ENCODE measurements at places on chromosomes 3 and 15. TPM values are rescaled to one million over a fixed set of nuclear protein-coding genes. Genes with fewer than 3 reads are reported as not detected.

NOX5 gene
- under 0.01 TPM for total RNA-seq

HYAL1 gene
- total RNA-seq = 7.1 TPM

LINGO1 gene
- 0.04 TPM for total RNA-seq

PLSCR2 gene
- not detected for total RNA-seq

ROBO1 gene
- total RNA-seq = 16.8 TPM

TMEM266 gene
- not detected for total RNA-seq

MRPL47 gene
- 37.2 TPM for total RNA-seq

NIPA2 gene
- total RNA-seq = 98.0 TPM

MGA gene
- 26.6 TPM for total RNA-seq

SPRED1 gene
- total RNA-seq = 21.4 TPM

XCR1 gene
- not detected for total RNA-seq

STAC gene
- total RNA-seq = not detected

FXR1 gene
- 244 TPM for total RNA-seq

ADGRG7 gene
- total RNA-seq = not detected

PLXNA1 gene
- total RNA-seq = 31.2 TPM

ZBTB47 gene
- 17.3 TPM for total RNA-seq

PDZRN3 gene
- total RNA-seq = not detected

MITF gene
- 3.3 TPM for total RNA-seq

PPARG gene
- 6.1 TPM for total RNA-seq

CDHR4 gene
- not detected for total RNA-seq

NAALADL2 gene
- 3.4 TPM for total RNA-seq

BMF gene
- total RNA-seq = 2.5 TPM

NBEAL2 gene
- 24.3 TPM for total RNA-seq

ACKR2 gene
- not detected for total RNA-seq

P2RY1 gene
- 3.5 TPM for total RNA-seq

GRM2 gene
- 0.18 TPM for total RNA-seq

UBAP1L gene
- total RNA-seq = 0.40 TPM

PLA2G4E gene
- total RNA-seq = not detected

CCR9 gene
- not detected for total RNA-seq

EFHB gene
- total RNA-seq = 0.32 TPM

FBXO40 gene
- total RNA-seq = under 0.01 TPM

LMOD3 gene
- not detected for total RNA-seq

COL6A5 gene
- not detected for total RNA-seq

ZBBX gene
- total RNA-seq = 0.04 TPM

ST3GAL6 gene
- total RNA-seq = 27.6 TPM

C3orf49 gene
- total RNA-seq = not detected

USP50 gene
- 0.13 TPM for total RNA-seq

XIRP1 gene
- not detected for total RNA-seq

SPATA12 gene
- 0.04 TPM for total RNA-seq

GLDN gene
- total RNA-seq = not detected

FETUB gene
- total RNA-seq = not detected

CPNE4 gene
- total RNA-seq = not detected

STRA6 gene
- not detected for total RNA-seq

FES gene
- total RNA-seq = 60.5 TPM

FRMD4B gene
- 96.7 TPM for total RNA-seq

PLA2G4B gene
- 0.85 TPM for total RNA-seq

XYLB gene
- 3.7 TPM for total RNA-seq

SMCO1 gene
- total RNA-seq = not detected

MKRN2OS gene
- total RNA-seq = not detected

CCDC50 gene
- total RNA-seq = 221 TPM

TMCO5A gene
- not detected for total RNA-seq

HGD gene
- not detected for total RNA-seq

MCF2L2 gene
- total RNA-seq = 1.2 TPM

TMEM89 gene
- not detected for total RNA-seq

ATP2B2 gene
- total RNA-seq = not detected

MTFMT gene
- 14.6 TPM for total RNA-seq

SLC22A13 gene
- total RNA-seq = 0.18 TPM

IFT57 gene
- 41.7 TPM for total RNA-seq

SLC51B gene
- total RNA-seq = not detected

Data from pulmonary artery endothelial cell (primary cell).